Activated CD4-positive, alpha-beta T cell treated with anti-CD3 and anti-CD28 coated beads, Interleukin-2, amount 50 U/mL, for 48 hours (primary cell): ENCODE measurements at places on chromosomes 6 and 20.
A peak's percentile ranks its signal among the peaks of the same experiment; 100 is the strongest.

DNA sequence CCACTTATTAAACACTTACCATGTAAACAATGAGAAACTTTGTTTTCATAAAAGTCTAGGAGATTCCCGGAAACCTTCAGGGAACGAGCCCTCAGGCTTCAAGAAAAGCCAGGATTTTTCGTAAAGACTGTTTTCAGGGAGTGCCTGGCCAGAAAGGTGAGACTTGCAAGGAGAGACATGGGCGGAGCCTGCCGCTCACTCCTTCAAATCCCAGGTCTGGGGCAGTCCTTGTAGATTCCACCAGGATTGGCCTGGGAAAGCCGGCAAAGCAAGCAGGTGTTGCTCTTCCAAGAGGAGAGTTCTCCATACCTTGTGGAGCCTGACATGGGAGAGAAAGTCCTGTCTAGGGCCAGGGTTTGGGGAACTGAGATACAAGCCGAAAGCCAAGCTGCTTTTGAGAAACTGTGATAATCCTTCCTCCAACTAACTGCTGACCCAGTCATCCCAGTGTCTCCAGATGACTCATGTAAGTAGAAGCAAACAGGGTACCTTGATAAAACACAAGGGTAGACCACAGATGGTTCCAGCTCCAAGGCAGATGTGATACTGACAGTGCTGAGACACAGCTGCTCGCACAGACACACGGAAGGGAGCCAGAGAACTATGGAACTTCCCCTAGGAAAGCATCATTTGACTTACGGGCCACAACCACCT is 69.4 kb upstream of the NAA20 start:
- peak; percentile 18 for DNase-seq

GRCh38 chr6:144624246-144624645 is 339.1 kb downstream of the UTRN start:
- no peak for DNase-seq

DNA sequence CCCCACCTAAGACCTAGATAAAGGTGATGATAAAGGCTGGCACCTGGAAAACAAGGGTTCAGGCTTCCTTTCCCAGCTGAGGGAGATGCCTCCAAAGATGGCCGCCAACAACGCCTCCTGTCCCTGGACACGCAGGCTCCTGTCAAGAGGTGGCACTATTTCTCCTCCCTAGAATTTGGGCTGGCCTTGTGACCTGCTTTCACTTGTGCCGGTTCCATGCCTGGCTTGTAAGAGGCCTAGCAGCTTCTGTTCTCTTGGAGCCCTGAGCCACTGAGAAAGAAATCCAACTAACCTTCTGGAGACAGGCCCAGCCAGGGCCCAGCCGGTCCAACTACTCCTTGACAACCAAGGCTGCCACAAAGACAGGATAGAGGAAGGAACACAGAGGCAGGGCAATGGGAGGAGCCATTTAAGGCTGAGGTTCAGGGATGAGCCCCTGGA is 60.2 kb upstream of the RALY start:
- peak; percentile 55 for DNase-seq

DNA sequence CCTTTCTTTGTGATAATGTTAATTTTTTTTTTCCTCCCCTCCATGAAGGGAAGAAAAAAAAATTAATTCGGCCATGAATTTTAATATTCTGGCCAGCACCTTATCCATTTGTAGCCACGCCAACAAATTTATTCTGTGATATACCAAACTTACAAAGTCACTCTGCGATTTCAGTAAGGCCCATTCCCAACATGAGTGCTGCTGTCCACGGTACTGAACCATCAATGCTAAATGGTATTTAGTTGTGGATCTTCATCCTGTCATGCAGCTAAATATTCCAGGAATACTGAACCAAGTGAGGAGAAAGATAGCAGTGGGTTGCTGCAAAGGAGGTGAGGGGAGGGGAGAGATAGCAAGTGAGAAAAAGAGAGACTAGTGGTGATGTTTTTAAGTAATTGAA is 19.5 kb upstream of the RSPH4A start:
- DNase-seq, result no peak

- no peak for DNase-seq
Measured at GRCh38 chr6:134920422-134920821, 29.5 kb downstream of the ALDH8A1 start.

DNA sequence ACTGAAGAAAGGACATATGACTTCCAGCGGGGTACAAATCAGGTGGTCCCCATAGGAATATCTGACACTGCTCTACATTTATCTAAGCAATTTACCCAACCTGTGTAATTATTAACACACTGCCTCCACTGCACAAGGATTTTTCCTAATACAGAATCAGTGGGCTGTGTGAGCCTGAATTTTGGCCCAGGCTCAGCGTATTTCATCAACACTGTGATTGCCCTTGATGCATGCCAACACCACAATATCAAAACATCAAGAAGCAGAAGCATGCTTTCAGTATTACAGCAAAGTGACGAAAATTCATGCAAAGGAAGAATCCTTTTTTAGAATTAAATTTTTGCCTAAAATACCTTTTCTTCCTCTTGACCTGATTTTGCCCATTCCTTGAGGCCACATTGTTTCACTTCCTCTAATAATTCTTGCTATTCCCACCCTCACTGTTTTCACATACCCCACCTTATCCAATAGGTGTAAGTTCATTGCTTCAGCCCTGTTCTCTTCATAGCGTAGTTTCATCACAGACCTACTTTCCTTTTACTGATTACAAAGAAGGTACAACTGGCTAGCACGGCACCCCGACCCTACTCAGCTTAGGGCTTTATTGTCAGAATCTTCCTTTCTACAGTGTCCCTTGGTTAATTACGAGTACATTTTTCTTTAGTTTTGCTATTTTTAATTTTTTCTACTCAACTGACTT is 83.7 kb upstream of the PTCHD4 start:
- no peak for DNase-seq

DNA sequence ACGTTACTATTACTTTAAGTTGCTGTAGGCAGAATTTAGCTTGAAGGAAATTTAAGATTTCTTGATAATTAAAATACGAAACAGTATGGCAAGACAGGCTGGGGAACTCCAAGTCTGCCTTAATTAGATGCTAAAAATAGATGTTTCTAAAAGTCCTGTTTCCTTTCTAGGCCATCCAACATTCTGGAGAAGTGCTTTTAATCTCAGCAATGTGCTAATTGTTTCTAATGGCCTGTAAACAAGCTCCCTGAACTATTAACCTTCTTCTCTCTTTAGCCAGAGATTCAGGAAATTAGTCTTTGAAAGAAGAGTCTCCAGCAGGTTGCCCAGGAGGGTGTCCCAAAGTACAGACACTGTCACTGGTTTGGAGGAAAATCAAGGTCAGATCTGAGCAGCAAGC is 677.3 kb upstream of the AGPAT4 start:
- DNase-seq, result no peak

GRCh38 chr6:90401933-90402830 is 105.5 kb upstream of the BACH2 start:
- peak; percentile 53 for DNase-seq

- no peak for DNase-seq
Measured at GRCh38 chr6:14373648-14374437, 256.3 kb downstream of the CD83 start.

- no peak for DNase-seq
Measured at GRCh38 chr6:34318499-34319470, 70.0 kb upstream of the SMIM29 start.

GRCh38 chr6:37320646-37321045 is 33.1 kb upstream of the RNF8 start:
- no peak for DNase-seq

DNA sequence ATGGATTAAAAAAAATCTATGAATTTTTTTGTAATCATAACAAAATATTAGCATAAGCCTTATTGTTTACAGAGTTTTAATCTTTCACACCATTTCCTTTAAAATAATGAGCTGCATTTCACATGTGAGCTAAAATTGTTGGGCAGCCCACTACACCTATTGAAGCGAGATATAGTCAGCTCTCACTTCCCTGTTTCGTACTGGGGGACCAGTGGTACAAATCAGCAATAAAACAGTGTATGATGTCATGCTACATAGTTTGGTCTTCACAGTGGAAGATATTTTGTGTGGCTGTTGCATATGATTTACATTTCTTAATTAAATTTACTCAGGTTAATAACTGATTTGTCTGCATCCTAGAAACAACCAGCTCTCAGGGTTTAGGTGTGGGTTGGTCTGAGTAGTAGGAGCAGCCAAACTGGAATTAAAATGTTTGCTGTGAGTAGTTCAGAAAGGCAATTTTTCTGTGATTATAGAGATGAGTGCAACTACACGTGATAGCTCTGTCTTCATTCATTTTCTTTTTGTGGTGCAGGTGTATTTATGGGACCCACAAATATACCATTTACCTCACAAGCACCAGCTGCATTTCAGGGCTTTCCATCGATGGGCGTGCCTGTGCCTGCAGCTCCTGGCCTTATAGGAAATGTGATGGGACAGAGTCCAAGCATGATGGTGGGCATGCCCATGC is 99.3 kb downstream of the B3GAT2 start:
- no peak for DNase-seq

GRCh38 chr20:32484225-32484957 is 100.7 kb downstream of the NOL4L start:
- DNase-seq, result peak; percentile 42

DNA sequence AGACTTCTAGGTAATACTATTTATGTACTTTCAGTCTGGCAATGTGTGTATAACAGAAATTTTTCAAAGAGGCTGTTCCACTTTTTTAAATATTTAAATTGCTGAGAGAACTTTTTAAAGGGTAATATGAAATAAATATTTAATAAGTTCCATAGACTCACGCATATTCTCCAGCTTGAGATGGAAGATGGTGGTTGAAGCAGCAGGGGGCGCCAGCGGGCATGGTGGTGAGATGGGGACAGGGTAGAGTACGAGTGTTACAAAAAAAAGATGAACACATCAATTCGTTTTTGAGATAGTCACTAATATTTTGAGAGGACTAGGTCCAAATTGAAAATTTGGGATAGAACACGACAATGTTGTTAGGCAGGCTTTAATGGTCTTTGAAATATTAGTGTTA is 68.4 kb downstream of the RSPO3 start:
- peak; percentile 78 for DNase-seq

DNA sequence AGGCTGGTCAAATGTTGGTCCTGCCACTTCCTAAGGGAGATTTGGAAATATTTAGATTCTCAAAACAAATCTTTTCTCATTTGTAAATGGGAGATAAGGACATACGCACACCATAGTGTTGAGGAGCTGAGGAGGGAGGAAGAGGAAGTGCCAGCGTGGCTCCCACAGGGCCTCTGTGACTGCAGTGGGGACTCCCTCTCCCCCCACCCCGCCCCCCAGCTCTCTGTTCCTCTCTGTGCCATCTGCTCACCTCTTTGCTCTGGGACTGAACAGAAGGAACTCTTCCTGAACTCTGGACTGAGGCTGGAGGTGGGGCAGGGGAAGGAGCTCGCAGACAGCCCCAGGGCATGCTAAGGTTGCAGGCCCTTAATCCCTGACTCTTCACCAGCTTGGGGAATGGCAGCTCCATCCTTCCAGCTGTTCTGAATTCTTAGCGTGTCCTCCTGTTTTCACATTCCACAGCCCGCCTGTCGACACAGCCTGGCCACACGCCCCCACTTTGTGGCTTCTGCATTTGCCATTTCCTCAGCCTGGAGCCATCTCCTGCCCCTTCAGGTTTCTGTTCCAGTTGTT is 11.4 kb downstream of the DDX27 start:
- DNase-seq, result no peak

DNA sequence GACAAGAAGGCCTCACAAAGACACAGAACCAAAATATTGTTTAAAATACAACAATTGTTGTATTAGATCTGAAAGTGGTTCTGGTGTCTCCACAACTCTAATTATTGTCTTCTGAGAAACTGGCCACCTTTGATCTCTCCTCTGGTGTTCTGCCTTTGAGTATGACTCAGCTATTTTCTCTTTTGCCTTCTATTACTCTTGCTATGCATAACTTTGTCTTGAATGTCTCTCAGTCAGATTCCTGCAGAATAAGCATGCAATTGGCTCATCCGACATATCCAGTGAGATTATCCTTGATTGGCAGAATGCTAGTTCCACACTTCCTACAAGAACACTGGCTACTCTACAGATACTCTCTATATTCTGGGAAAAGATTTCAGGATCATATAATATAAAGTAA is 14.3 kb upstream of the EPM2A start:
- DNase-seq, result no peak

GRCh38 chr6:2823104-2823850 is 18.4 kb downstream of the SERPINB1 start:
- no peak for DNase-seq

DNA sequence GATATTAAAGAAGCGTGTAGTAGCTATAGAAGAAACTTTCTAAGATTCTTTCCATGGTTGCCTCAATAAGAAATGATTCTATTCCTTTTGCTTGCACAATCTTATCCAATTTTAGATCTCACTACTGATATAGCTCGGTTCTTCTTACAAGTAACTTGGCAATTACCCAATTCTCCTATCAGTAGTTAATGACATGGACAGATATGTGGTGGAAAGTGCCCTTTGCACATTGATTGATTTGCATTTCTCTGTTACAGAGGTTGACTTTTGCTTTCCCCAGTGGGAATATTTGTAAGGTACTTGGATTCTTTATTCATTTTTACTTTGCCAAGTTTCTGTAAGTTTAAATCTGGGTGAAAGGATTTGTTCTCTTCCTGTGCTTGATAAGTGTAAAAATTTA is 93.7 kb upstream of the QKI start:
- DNase-seq, result no peak

DNA sequence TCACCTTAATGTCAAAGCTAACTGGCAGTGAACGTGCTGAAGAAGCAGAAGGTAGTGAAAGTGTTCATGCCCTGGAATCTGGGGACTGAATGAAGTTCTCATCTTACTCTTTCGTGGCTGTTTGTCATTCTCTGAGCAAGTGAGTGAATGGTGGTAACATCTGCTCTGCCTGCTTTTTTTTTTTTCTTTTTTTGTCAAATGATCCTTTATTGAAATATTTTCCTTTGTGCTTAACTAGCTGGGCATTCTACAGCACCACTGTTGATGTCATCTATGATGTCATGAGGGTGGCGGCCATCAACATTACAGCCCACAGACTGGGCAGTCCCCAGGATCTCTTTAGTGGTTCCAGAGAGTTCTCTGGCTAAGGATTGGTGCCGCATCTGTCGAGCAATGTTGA is 65.2 kb downstream of the RIN2 start:
- no peak for DNase-seq

- DNase-seq, result peak; percentile 5
Measured at GRCh38 chr20:13819885-13820645, 35.2 kb downstream of the NDUFAF5 start.

GRCh38 chr6:20319520-20320357 is 81.9 kb upstream of the E2F3 start:
- DNase-seq, result peak; percentile 68
